ENCODE measurements at places on chromosomes 5 and 9.

DNA sequence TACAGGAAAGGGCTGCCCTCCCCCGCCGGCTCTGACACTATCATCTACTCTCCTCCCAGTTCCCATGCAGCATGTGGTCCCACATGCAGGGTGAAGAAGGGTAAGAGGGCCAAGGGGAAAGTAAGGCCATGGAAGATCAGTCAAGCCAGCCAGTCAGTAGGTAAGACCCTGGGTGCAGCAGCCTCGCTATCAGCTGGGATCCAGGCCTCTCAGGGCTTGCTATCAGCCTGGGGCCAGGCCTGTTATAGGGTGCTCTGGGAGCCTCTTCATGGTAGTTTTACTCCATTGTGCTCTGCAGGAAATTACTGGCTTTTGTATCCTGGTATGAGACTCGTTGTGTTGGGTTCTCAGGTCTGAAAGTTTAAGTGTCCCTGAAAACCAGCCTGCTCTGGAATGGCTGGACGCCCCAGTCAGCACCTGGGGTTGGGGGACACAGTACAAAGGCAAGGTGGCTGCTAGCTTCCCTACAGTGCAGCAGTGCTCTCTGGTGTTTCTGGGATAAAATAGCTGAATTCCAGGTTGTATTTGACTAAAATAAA lies 21.4 kb downstream of the SLC22A4 start:
- no peak for DNase-seq

DNA sequence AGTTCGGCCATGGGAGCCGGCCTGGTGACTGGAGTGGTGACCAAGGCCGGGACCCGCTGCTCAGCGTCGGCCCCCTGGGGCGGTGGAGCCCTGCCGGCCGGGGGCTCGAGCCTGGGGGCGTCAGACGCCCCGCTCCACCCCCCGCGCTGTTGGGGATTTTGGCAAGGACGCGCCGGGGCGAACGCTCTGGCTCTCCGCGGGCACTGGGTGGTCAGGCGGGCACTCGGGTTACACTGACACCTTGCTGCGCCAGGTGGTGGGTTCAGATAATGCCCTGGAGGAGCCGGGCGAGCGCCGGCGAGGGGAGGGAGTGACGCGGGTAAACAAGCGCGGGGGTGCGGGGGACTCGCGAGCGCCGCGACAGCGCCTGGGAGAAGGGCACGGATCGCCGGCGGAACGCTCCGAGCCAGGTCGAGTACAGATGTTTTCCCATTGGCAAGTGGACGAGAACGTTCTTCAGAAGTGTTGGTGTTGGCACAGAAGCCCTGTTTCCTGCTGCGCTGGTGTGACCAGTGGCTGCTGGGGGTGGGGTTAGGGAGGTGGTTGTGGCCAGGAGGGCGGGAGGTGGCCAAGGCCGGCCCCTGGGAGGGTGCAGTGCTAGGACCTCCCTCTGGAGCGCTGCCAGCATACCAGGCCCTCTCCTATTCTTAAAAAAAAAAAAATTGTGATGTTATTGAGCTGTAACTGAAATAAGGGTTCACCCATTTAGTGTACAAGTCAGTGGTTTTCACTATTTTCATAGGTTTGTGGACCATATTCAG lies 773 bp downstream of the SQSTM1 start:
- DNase-seq = peak; percentile 88

- DNase-seq = no peak
Observed at GRCh38 chr9:8864545-8864896, 1064.9 kb upstream of the DMAC1 start.

DNA sequence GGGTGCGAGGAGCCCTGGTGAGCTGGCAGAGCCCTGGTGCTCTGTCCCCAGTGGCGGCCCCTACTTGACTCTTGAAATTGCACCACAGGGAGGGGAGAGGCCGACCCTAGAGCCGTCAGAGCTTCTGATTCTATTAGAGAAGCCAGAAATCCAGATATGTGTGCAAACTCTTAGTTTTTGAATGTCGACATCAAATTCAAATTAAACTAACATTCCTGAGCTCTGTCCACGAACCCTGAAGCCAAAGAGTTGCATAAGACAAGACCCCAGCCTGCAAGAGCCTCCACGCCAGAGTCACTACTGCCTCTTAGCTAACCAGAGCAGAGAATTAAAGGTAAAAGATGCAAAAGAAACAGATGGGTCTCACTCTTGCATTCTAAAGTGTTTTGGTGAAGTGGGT lies 29.8 kb upstream of the MSX2 start:
- no peak for DNase-seq

All from skeletal muscle cell (primary cell).